ENCODE measurements at places on chromosomes 6 and 20. TPM values are rescaled to one million over a fixed set of nuclear protein-coding genes. Genes with fewer than 3 reads are reported as not detected.
A peak's percentile ranks its signal among the peaks of the same experiment; 100 is the strongest.

DNA sequence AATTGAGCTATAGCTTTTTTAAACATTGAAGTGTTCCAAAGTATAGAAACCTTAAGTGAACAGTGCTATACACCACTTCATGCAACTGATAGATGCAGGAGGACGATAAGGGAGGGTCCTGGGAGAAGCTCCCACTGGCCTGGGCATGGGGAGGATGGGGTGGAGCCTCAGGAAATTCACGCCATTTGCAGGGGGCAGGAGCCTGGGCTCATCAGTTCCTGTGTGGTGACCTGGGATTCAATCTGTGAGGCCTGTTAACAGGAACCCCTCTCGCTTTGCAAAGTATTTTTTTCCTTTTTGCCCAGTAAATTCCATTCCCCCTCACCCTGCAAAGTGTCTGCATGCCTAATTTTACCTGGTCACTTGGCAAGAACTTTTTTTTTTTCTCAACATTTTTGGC, 11.0 kb upstream of the ASCC3 start:
- H3K4me1 ChIP-seq, result no peaks in the 10 kb centered on the region
- no peak overlapping the region for H3K4me3 ChIP-seq
- no peak overlapping the region for H3K27ac ChIP-seq
- H3K36me3 ChIP-seq, result no peaks in the 10 kb centered on the region

DNA sequence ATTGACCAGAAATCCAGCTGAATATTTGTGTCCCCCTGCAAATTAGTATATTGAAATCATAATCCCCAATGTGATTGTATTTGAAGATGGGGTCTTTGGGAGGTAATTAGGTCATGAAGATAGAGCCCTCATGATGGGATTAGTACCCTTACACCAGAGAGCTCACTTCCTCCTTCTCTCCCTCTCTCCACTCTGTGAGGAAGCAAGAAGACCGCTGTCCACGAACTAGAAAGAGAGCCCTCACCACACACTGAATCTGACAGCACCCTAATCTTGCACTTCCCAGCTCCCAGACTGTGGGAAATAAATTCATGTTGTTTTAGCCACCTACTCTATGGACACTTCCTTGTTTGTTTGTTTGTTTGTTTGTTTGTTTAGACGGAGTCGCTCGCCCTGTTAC, 11.9 kb upstream of the PLAGL1 start:
- no peak overlapping the region for H3K27ac ChIP-seq
- no peaks in the 10 kb centered on the region for H3K36me3 ChIP-seq
- no peak overlapping the region for H3K4me3 ChIP-seq
- DNase-seq, result no peak

DNA sequence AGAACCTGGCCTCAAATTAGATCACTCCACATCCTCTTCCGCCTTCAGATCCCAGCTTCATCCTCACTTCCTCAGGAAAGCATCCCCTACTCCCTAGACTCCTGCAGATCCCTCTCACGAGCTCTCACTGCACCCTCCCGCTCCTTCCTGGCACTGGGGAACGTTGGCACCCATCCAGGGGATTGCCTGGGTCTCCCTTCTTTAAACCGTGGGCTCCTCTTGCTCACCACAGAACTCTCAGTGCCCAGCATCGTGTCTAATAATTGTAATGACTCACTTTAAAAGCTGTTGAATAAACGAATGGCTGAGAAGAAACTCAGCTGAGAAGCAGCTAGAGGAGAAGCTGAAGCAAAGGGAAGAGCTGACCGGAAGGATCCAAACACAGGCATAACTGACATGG, 20.4 kb downstream of the ZC3H12D start:
- H3K4me1 ChIP-seq, result no peaks in the 10 kb centered on the region
- H3K27me3 ChIP-seq, result no peaks in the 10 kb centered on the region
- H3K4me3 ChIP-seq, result no peak overlapping the region
- DNase-seq, result peak; percentile 23
- H3K27ac ChIP-seq, result no peak overlapping the region

IL17A gene
- total RNA-seq, result not detected

FAM83C gene
- total RNA-seq, result not detected

MOXD1 gene
- total RNA-seq, result not detected

TMEM14A gene
- total RNA-seq, result 10.5 TPM

CBLN4 gene
- total RNA-seq, result not detected

- no peak overlapping the region for H3K4me3 ChIP-seq
Observed at GRCh38 chr6:83488861-83489260, 23.5 kb upstream of the PRSS35 start.

DNA sequence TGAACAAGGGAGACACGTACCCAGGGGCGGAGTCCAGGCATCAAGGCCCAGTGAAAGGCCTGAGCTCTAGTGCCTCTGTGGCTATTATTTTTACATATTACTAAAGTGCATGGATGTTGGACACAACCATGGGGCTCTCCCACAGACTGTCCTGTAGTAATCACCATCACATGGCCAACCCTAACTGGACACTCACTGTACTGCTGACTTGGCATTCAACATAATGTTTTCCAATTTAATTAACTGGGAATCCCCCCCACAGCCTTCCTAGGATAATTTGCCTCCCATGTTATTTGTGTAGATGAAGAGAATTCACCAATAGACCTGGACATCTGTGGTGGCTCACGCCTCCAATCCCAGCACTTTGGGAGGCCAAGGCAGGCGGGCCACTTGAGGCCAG, 34.5 kb downstream of the ARFGEF2 start:
- no peaks in the 10 kb centered on the region for H3K4me1 ChIP-seq
- H3K27me3 ChIP-seq, result no peaks in the 10 kb centered on the region
- peaks cover 78% of the 10 kb centered on the region for H3K36me3 ChIP-seq

- DNase-seq, result no peak
- no peaks in the 10 kb centered on the region for H3K27me3 ChIP-seq
- H3K4me1 ChIP-seq, result peaks cover 8% of the 10 kb centered on the region
- H3K4me3 ChIP-seq, result no peak overlapping the region
- peaks cover 5% of the 10 kb centered on the region for H3K36me3 ChIP-seq
Observed at GRCh38 chr6:88989215-88989614, 25.8 kb upstream of the RNGTT start.

GRCh38 chr6:14706378-14706929, 539.4 kb upstream of the JARID2 start:
- H3K4me1 ChIP-seq, result peaks cover 22% of the 10 kb centered on the region
- H3K27ac ChIP-seq, result peak overlapping the region; percentile 16
- peaks cover 6% of the 10 kb centered on the region for H3K36me3 ChIP-seq
- DNase-seq, result peak; percentile 76
- no peaks in the 10 kb centered on the region for H3K27me3 ChIP-seq

DNA sequence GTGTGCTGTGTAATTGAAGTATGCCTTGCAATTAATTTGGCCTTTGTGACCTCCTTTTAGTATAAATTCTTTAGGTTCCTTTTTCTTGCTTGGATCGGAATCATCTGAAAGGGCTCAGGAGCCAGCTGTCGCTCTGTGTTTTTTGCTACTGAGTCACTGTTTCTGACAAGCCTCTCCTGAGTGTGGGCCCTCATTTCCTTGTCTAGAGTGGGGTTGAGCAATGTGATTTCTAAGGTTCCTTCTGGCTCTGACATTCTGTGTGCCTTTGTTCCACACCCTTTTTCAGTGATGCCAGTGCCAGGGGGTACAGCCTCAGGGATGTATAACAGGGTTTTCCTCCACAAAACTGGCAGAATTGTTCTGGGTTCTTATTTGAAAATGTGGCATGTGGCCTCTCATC, 26.5 kb downstream of the DAAM2 start:
- H3K36me3 ChIP-seq, result no peaks in the 10 kb centered on the region
- no peaks in the 10 kb centered on the region for H3K27me3 ChIP-seq
- H3K4me1 ChIP-seq, result no peaks in the 10 kb centered on the region
- H3K27ac ChIP-seq, result no peak overlapping the region
- DNase-seq, result no peak

DNA sequence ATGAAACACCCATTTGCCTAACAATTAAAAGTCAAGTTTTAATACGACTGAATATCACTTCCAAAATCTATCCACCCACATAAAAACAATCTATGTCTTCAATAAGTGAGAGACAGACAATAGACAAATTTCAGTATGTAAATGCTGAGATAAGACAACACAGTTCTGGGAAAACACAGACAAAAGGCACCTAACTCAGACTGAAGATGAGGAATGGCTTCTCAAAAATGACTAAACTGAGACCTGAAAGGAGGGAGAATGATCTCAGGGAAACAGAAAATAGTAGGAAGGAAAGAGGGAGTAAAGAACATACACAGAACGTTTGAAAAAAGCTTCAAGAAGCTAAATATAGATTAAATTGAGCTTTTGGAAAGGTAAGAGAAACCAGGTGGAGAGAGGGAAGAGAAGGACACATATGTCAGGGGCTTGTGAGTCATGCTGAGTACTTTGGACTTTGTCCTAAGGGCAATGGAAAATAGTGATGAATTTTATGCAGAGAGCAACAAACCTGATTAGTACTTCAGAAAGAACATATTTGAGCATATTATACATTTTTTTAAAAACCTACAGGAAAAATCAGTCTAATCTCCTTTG, 16.1 kb downstream of the LMBRD1 start:
- no peak overlapping the region for H3K4me3 ChIP-seq
- peak overlapping the region; percentile 3 for H3K27ac ChIP-seq
- H3K36me3 ChIP-seq, result no peaks in the 10 kb centered on the region
- no peaks in the 10 kb centered on the region for H3K27me3 ChIP-seq
- peaks cover 7% of the 10 kb centered on the region for H3K4me1 ChIP-seq

BMP5 gene
- total RNA-seq, result not detected

- H3K27me3 ChIP-seq, result no peaks in the 10 kb centered on the region
- no peak for DNase-seq
- no peak overlapping the region for H3K27ac ChIP-seq
- H3K4me1 ChIP-seq, result no peaks in the 10 kb centered on the region
Observed at GRCh38 chr6:2186516-2186915, 58.9 kb downstream of the GMDS start.

FILIP1 gene
- 0.32 TPM for total RNA-seq

GRCh38 chr6:5045416-5045815, 39.7 kb upstream of the PPP1R3G start:
- no peak for DNase-seq
- H3K27me3 ChIP-seq, result no peaks in the 10 kb centered on the region
- H3K4me3 ChIP-seq, result no peak overlapping the region
- no peaks in the 10 kb centered on the region for H3K36me3 ChIP-seq
- no peak overlapping the region for H3K27ac ChIP-seq

DNA sequence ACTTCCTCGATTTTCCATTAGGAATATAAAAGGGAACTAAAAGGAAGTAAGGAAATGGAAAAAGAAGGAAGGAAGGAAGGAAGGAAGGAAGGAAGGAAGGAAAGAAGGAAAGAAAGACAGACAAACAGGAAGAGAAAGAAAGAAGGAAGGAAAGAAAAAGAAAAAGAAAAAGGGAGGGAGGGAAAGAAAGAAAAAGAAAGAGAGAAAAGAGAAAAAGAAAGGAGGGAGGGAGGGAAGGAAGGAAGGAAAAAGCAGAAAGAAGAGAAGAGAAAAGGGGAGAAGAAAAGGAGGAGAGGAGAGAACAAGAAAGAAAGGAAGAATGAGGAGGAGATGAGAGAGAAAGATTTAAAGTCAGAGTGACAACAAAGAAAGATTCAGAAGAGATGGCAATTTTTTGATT, 724.5 kb downstream of the GRIK2 start:
- no peaks in the 10 kb centered on the region for H3K27me3 ChIP-seq
- no peak overlapping the region for H3K27ac ChIP-seq
- H3K4me3 ChIP-seq, result no peak overlapping the region
- H3K4me1 ChIP-seq, result no peaks in the 10 kb centered on the region
- no peak for DNase-seq
- H3K36me3 ChIP-seq, result no peaks in the 10 kb centered on the region

GRCh38 chr20:48019496-48019895, 234.2 kb upstream of the SULF2 start:
- peaks cover 9% of the 10 kb centered on the region for H3K4me1 ChIP-seq
- H3K27ac ChIP-seq, result no peak overlapping the region
- no peak for DNase-seq
- H3K27me3 ChIP-seq, result no peaks in the 10 kb centered on the region
- H3K36me3 ChIP-seq, result no peaks in the 10 kb centered on the region
- H3K4me3 ChIP-seq, result no peak overlapping the region

DNA sequence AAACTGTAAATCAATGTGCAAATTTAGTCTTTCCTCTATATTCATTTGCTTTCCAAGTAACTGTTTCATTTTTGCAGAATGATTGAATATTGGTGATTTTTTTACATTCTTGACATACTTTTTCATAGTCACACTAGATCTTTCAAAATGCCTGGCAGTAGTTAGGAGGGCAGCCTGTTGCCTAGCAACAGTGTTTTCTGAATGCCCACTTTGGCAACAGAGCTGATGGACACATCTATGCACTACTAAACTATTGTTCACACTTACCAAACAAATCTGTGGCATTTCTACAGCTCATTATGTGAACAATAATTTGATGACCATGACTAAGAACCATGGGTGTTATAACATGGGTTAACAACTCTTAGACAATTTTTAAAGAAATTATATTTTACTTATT, 438.0 kb upstream of the IMPG1 start:
- H3K36me3 ChIP-seq, result no peaks in the 10 kb centered on the region
- no peaks in the 10 kb centered on the region for H3K27me3 ChIP-seq
- H3K4me1 ChIP-seq, result peaks cover 10% of the 10 kb centered on the region
- DNase-seq, result no peak
- no peak overlapping the region for H3K4me3 ChIP-seq
- no peak overlapping the region for H3K27ac ChIP-seq

DNA sequence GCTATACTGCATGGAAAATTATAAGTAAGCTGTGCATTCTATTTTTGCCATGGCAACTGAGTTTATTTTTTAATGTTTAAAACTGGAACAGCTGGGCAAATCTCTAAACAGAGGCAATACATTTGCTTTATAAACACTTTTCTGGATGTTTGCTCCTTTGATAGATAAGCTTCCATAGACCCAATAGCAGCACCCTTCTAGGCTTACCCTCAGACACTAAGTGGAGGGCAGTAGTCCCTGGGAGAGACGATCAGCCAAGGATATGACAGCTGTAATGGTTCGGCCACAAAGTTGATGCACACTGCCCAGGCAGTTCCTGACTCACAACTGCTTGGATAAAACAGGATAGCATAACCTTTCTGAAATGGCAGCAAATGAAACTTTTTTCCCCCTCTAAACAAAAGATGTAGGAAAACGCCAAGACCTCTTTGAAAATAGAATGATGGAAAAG, 8.5 kb upstream of the MRPS10 start:
- H3K36me3 ChIP-seq, result peaks cover 27% of the 10 kb centered on the region
- peak overlapping the region; percentile 92 for H3K27ac ChIP-seq
- peaks cover 53% of the 10 kb centered on the region for H3K4me1 ChIP-seq
- no peaks in the 10 kb centered on the region for H3K27me3 ChIP-seq
- peak; percentile 53 for DNase-seq

DNA sequence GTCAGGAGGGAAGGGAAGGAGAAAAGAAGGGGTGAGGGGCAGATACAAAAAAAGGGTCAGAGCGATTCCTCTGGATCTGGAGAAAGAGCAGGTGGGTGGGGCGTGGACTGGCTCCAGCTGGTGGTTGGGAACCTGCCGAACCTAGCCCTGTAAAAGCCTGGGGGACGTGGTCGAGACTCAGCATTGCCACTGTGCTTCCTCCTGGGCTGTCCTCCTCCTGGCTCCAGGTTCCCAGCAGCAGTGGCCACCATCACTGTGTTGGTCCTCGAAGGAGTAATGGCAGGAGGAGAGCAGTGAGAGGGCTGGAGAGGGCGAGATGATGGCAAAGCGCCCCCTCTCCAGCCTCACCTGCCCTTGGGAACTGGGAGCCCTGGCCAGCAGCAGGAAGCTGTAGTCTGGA, 3.5 kb upstream of the RAET1L start:
- no peak overlapping the region for H3K27ac ChIP-seq
- DNase-seq, result no peak
- no peaks in the 10 kb centered on the region for H3K27me3 ChIP-seq

All from MCF 10A (cell line).